Left renal pelvis (tissue), 4 donors: ENCODE measurements at places on chromosomes 3 and 15.
A peak's percentile ranks its signal among the peaks of the same experiment; 100 is the strongest.

GRCh38 chr3:36827133-36827532 is 62.8 kb upstream of the DCLK3 start:
- no peak for DNase-seq

GRCh38 chr15:89361451-89362202 is 27.0 kb upstream of the POLG start:
- DNase-seq: peak; percentile 73

DNA sequence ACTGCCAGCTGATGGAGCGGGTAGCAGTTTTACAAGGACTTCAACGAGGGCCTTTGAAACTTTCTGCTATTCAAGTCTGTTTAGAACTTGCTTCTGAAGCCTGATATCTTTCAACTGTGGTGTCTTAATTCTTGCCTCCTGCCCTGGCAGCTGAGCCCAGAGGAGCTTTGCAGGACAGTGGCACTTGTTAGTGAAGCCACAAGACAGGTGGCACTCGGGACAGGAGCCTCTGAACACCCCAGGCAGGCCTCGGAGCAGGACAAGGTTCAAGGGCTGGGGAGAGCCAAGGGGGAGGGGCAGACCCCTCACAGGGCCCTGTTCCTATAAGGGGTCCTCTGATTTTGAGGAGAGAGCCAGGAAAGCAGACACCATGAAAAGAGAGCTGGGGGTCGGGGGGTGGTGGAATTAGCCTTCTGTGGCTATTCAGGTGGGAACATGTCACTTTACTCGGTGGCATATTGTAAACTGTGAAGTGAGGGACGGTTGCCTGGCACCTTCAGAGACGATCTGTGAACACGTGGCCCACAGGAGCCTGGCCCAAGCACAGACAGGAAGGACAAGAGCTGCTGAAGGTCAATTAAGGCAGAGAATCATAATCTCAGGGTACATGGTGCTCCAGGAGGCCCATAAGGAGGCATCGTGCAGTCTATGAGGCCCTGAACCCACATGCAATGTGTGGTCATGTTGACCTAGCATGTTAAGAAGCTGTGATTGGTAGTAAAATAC is 30.1 kb upstream of the KY start:
- DNase-seq: no peak

DNA sequence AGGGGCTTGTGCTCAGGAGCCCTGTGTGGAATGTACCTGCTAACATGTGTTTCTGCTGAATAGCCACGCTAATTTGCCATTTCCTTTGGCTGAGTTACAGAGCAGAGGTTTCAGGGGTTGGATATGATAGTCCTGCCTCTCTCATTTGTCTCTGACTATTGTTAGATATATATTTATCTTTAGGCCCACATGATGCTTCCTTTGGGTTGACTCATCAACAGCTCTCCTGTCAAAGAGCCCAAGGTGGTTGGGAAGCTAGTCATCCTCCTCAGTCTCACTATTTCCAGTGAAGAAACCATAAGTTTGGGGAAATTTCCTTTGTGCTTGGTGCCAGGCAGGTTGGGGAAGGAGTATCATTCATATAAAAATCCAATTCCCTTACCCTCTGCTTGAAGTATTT is 1194.6 kb downstream of the ZPLD1 start:
- DNase-seq: no peak

DNA sequence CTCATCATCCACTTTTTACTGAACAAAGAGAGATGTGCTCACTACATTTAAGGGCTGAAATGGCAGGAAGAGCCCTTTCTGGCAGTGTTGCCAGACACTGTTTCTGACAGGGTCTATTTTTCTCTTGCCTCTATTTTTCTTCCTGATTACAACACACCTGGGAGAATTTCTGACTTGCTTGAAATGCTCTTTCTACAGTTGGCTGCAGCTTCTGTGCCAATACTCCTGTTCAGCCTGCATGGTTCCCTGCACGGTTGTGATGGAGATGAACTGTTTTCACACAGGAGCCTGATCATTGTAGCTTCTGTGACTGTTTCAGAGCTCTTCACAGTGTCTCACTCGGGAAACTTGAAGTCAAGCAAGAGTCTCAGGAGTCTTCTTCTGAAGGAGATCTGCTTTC is 83.0 kb upstream of the DLG1 start:
- DNase-seq: no peak

- DNase-seq: no peak
These were observed 20.4 kb downstream of the BTBD1 start for GRCh38 chr15:83046558-83047127.

GRCh38 chr15:81882504-81882903 is 163.3 kb downstream of the MEX3B start:
- no peak for DNase-seq
